Activated CD8-positive, alpha-beta memory T cell treated with anti-CD3 and anti-CD28 coated beads for 48 hours (primary cell): ENCODE measurements at places on chromosomes 6 and 20.

GRCh38 chr6:88157106-88157505, 9.0 kb downstream of the CNR1 start:
- no peak for DNase-seq

DNA sequence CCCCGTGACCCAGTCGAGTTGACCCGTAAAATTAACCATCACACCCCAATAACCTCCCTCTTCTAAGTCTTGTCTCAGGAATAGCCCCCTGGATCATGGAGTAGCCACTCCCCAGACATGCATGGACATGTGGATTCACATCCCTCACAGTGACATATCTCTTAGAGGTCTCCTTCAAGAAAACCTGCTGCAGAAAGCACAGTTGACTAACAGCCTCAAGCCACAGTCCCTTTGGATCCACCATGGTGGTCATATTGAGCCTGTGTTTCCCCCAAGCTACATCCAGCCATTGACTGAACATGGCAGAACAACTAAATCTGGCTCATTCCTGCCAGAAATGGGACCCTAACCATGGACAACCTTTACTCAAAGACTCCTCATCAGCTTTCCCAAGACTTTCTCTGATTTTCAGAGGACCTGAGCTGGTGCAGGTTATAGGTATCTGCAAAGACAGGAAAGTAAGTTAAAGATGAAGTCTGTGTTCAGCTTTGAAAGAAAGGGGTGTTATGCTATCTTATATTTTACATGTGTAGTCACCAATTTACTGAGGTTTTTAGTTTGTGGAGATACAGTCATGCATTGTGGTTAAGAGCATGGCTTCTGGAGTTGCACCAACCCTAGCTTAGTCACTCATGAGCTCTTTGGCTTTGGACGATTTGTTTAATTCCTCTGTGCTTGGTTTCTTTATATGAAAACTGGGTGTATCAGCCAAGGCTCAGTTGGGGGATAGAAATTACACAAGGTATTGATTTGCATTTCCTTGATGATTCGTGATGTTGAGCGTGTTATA, 219.1 kb downstream of the MYLK4 start:
- DNase-seq = no peak

GRCh38 chr20:44572551-44573500, 9.6 kb upstream of the PKIG start:
- DNase-seq = no peak

- no peak for DNase-seq
Observed at GRCh38 chr20:48090784-48091183, 305.5 kb upstream of the SULF2 start.

GRCh38 chr20:35253010-35253409, 24.9 kb downstream of the MMP24OS start:
- DNase-seq = no peak
